Fibroblast of skin of right biceps (primary cell): ENCODE measurements at places on chromosomes 1 and 21.

- DNase-seq, result peak; percentile 93
These were observed 92.6 kb downstream of the ZNF281 start for GRCh38 chr1:200317236-200317635.

GRCh38 chr1:75600781-75601180 lies 10.1 kb downstream of the SLC44A5 start:
- DNase-seq, result no peak

- no peak for DNase-seq
These were observed 144.1 kb downstream of the TNR start for GRCh38 chr1:175599212-175599705.

GRCh38 chr21:33505833-33506232 lies 14.3 kb upstream of the DNAJC28 start:
- no peak for DNase-seq

GRCh38 chr1:10286244-10286643 lies 75.9 kb downstream of the KIF1B start:
- no peak for DNase-seq

DNA sequence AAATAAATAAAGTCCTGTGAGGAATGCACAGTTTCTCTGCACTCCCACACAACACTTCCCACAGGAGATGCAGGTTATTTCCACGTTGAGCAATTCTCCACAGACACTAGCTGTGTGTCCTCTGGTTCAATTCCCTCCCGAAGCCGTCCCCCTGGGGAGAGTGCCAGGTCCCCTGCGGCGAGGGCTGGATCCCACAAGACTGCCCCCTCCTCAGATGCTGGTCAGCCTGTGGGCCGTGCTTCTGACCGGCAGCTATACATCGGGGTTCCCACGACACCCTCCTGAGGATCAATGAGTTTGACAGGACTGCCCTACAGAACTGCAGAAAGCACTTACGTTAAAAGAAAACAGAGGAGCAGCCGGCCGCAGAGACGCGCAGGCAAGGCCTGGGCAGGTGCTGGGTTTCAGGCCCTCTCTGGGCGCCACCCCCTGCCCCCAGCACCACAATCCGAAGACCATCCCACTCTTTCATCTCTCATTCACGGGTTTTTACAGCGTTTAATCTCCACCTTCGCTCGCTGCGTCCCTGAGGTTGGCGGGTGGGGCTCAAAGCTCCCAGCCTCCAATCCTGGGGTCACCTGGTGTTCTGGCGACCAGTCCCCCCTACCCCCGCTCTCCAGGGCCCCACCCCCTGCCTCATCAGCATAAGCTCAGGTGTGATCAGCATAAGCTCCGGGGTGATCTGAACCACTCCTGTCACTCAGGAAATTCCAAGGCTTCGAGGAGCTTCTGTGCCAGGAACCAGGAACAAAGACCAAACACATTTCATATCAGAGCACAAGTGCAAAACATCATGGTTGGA lies 9.3 kb downstream of the SLC35E2B start:
- DNase-seq, result no peak

DNA sequence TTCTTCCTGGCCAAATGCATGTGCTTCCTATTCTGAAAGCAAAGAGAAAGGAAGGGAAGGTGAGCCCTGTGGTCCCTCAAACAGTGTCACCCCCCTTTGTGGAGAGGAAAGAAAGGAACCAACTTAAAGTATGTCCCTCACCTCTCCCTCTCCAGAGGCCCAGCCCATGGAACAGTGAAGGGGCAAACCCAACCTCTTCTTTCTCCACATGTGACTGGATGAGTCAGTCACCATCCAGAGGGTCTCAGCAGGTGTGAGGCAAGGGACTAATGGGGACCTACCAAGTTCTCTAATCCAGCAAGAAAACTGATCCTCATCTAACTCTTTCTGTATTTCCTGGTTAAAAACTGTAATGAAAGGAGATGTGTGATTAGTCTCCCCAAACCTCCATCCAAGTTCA lies 145.7 kb downstream of the EDEM3 start:
- no peak for DNase-seq

- no peak for DNase-seq
These were observed 132.5 kb downstream of the PEX14 start for GRCh38 chr1:10607228-10607627.

DNA sequence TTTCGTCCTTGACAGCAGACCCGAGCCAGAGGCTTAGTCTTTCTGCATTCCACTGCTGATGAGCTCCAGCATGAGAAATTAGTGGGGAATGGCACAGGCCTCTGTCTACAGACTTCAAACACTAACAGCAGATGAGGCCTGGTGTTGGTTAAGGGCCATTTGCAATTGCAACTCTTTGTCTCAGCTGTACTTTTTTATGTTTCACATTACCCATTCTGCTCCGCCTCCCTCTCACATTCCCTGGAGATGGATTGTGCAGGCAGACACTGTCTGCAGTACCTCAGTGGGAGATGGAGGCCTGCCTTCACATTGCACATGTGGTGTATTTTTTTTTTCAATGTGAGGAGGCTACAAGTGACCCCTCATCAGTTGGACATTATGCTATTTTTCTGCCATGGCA lies 370.2 kb downstream of the DUSP10 start:
- no peak for DNase-seq

DNA sequence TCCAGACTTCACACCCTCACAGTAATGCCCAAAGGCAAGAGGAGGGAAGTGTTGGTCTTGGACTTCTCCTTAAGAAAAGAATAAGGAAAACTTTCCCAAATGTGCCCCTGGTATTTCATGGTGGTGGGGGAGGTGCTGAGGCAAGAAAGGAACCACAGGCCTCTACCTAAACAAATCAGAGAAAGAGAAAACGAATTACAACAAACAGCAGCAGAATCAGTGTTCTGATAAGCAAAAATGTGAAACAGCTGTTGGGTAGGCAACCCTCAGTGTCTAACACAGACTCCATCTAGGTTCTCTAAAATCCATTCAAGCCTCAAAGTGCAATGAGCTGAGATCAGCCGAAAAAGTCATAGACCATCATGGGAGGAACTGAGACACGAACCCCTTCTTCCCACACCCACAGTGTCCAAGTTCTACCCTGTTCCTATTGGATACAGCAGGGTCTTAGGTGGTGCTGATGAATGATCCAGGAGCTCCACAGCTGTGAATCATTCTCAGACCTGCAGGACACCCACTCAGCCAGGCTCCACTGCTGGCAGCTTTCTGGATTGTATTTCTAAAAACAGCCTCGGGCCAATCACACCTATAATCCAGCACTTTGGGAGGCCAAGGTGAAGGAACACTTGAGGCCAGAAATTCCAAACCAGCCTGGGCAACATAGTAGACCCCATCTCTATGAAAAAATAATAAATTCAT lies 149.1 kb downstream of the PLPP3 start:
- DNase-seq, result no peak

DNA sequence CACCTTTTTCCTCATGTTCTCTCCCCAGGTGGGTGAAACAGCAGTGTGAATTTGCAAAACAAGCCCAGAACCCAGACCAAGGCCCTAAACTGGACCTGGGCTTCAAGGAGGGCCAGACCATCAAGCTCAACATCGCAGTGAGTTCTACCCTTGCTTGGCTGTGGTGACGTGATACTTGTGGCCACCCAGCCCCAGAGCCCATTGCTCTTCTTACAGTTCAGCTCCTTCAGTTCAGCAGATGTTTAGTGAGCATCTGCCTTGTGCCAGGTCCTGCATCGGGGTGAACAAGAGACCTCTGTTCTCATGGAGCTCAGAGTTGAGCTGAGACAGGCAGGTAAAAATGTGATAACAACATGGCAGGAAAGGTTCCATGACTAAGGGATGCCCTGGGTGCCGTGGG lies 8.5 kb downstream of the NECAP2 start:
- DNase-seq, result no peak

DNA sequence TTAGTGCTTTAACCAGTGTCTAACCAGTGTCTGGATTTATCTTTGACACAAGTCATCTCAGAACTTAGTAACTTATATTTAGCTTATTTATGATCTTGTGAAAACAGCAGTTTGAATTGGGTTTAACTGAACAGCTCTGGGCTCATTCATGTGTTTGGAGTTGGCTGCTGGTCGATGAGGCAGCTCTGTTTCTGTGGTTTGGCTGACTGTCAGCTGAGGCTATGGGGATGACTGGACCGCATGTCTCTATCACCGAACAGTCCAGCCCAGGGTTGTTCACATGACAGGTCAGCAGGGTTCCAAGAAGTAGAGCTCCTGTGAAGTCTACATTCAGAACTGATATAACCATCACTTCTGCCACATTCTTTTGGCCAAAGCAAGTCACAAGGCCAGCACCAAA lies 29.1 kb upstream of the C21orf91 start:
- peak; percentile 95 for DNase-seq

DNA sequence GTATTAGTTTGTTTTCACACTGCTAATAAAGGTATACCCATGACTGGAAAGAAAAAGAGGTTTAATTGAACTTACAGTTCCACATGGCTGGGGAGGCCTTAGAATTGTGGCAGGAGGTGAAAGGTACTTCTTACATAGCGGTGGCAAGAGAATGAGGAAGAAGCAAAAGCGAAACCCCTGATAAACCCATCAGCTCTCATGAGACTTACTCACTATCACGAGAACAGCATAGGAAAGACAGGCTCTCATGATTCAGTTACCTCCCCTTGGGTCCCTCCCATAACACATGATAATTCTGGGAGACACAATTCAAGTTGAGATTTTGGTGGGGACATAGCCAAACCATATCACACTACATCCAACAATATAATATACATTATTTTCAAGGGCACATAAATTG lies 145.7 kb upstream of the BARHL2 start:
- DNase-seq, result no peak

DNA sequence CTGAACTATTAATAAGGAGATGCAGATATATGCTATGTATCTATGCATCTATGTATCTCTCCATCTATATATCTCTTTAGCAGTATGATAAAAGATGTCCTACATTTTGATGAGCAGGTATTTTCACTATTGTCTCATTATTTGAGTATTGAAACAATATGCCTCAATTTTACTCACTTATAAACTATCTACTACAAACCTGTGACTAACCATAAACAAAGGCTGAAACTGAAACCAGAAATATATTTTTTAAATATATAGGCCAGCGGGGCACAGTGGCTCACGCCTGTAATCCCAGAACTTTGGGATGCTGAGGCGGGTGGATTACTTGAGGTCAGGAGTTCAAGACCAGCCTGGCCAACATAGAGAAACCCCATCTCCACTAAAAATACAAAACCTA lies 22.0 kb downstream of the EIF4G3 start:
- DNase-seq, result no peak

DNA sequence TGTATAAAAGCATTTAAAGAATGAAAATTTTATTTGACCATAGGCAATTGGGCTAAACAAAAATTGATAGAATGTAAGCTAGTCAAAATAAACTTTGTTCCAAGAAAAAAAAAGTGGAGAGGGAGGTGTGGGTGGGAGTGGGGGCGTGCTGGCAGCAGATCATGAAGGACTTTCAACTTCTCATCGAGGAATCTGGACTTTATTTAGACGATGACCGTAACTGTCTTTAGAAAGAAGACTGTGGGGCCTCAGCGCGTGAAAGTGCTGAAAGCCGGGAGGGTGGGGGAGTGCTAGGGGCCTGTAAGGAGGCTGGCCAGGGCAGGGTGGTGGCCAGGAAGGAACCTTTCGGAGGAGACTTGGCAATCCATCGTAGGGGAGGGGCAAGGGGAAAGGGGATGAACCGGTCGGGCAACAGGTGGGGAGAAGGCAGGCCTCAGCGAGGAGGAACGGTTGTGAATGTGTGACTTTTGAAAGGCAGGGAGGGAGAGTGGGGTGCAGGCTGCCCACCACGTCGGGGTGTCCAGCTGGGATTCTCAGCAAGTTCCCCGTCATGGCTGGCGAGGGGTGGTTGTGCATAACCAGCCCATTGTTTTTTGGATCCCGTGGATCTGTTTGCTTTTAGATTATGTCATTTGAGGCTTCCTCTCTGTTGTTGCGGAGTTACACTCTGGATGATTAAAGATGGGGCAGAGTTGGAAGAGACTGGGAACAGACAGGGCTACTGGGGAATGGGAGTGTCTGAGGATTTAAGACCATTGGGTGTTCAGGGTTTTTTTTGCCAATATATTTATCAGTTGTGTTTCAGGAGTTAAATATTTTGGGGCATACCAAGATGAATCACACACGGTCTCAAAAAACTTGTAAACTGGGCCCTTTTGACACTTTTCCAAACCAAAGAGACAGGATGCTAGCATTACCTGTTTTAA lies 35.5 kb downstream of the HUNK start:
- DNase-seq, result peak; percentile 80

DNA sequence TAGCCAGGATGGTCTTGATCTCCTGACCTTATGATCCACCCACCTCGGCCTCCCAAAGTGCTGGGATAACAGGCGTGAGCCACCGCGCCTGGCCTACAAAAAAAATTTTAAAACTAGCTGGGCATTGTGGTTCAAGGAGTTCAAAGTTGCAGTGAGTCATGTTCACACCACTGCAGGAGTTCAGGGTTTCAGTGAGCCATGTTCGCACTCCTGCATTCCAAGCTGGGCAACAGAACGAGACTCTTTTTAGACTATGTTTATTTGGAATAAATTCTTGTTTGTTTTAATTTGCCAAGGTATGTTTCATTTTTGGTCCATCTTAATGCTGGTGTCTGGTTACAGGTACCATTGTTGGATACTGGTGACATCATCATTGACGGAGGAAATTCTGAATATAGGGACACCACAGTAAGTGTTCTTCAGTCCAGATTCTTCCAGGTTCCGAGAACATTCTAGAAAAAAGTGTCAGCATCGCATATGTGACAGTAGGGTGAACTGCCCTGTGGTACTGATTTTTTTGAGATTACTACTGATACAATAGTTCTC lies 3.9 kb downstream of the PGD start:
- peak; percentile 9 for DNase-seq
